Brain microvascular endothelial cell (primary cell): ENCODE measurements at places on chromosomes 16 and 17.

DNA sequence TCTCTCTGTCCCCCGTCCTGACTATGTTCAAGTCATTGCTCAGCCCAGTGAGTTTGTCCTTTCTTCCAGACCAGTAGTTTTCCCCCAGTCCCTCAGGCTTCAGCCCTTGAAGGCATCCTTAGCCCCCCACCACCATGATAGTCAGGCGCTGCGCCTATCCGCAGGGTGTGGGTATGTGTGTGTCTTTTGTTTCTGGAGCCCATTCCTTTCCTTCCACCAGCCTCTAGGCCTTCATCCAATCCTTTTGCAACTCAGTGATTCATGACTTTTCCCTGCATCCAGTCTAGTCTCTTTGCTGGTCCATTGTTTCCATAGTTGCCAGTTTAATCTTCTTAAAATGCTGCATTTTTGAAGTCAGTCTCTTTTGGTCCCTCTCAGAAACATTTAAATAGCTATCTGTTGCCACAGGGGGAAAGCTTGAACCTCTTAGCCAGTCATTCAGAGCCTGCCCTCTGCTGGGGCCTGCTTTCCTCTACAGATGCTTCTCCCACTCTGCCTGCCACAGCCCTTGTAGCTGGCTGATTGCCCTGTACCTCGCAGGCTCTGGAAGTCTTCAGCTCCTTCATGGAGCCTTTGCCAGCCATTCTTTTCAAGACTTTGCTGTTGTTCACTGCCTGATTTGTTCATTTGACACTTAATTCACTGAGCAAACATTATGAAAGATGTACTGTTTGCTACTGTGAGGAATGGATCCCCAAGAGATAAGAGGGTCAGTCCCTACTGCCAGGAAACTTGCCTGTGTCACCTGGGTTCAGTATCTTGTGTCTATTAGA lies 55.9 kb upstream of the ADCY7 start:
- peak; percentile 80 for DNase-seq

- DNase-seq, result no peak
Observed at GRCh38 chr17:35491417-35491816, 42.9 kb upstream of the SLFN13 start.

GRCh38 chr17:41772586-41773189 lies 13.8 kb downstream of the JUP start:
- DNase-seq, result no peak

DNA sequence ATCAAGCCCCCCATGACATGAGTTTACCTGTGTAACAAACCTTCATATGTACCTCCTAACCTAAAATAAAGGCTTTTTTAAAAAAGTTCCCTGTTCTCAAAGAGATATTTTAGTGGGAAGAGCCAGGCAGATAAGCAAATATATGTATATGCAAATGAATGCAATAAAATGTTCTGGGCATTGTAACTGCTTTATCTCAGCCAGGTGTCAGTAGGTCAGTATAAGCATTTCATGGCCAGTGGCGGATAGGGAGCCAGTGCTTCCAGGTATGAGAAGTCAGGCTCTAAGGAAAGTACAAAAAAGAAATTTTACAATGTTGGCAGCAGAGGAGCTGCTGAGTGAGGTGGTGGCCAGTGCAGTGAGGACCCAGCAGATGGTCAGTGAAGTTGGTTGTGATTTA lies 53.9 kb downstream of the TNRC6C start:
- DNase-seq, result no peak

- DNase-seq, result no peak
Observed at GRCh38 chr16:307691-308312, 24.8 kb downstream of the PDIA2 start.

DNA sequence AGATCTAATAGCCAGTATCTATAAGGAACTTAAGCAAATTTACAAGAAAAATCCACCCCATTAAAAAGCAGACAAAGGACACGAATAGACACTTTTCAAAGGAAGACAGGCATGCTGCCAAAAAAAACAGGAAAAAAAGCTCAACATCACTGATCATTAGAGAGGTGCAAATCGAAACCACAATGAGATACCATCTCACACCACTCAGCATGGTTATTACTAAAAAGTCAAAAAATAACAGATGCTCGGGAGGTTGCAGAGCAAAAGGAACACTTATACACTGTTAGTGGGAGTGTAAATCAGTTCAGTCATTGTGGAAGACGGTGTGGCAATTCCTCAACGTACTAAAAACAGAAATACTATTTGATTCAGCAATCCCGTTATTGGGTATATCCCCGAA lies 9.6 kb downstream of the STX8 start:
- no peak for DNase-seq

DNA sequence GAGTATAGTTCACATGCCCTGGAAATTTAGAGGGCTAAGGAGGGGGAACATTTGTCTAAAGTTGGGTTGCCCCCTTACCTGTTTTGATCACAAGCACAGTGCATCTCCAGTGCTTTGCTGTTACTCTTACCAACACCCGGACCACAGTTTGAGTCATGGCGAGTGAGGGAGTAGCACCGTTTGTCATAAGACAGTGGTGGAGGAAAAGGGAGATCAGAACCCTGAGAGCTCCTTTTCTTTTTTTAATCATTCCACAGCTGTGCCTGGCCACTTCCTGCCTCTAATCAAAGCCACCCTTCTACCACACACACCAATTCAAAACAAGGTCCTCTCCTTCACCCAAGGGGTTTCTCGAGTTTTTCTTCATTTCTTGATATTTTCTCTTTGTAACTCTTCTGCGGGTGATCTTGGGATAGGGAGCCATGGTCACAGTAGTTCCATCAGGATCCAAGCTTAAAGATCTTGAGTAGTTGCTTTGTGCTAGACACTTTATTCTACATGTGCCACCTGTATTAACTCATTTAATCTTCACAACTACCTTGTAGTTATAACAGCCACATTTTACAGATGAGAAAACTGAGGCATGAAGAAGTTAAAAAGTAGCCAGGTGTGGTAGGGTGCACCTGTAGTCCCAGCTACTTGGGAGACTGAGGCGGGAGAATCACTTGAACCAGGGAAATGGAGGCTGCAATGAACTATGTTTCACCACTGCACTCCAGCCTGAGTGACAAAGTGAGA lies 5.0 kb upstream of the MYL4 start:
- peak; percentile 34 for DNase-seq

GRCh38 chr17:59785091-59785799 lies 77.8 kb downstream of the VMP1 start:
- DNase-seq, result no peak

DNA sequence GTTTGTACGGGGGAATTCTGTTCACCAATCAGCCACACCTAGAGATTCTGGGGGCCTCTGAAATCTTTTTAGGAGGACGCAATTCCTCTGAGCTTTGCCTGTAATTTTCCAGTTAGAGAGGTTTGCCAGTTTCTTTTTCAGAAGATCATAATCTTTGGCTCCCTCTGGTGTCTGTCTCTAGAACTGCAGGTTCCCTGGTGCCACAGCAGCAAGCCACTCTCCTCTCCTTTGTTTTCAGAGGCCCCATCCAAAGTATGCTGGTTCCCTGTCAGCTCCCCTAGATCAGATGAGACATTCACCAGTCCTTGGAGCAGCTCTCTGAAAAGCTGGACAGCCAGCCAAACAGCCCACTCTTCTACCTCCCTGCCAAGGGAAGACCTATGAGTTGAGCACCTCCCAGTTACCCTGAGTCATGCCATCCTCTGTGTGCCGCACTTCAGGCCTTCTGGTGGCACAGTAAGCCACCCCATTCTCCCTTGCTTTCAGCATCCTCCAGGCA lies 36.1 kb downstream of the RNF112 start:
- peak; percentile 75 for DNase-seq

DNA sequence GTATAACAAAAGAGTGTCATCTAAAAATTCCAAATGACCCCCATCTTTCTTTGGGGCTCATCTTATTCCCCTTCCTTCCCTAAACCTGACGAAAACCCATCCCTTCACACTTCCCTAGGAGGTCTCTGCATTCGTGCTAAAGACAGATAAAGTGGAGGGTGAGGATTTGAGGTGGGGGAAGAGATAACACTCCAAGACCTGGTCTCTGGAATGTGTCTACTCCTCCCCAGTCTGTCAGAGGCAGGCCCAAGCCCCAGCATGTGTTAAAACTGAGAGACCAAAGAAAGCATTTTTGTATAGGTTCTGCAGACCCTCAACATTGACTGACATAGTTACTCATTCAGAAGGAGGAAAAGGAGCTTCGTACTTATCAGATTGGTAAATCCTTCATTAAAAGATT lies 11.0 kb upstream of the LHX1 start:
- no peak for DNase-seq

DNA sequence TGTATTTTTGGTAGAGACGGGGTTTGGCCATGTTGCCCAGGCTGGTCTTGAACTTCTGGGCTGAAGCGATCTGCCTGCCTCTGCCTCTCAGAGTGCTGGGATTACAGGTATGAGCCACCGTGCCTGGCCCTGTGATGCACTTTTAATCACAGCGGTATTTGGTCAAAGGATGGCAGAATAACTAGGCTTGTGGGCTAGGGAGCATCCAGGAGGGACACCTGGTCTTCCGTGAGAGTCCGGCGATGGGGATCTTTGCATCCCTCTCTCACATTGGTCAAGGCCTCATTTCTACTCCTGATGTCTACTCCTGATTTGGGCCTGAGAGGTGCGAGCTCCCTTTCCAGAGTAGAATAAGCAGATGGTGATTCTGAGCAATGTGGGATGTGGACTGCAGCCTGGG lies 257.9 kb upstream of the CACNG5 start:
- DNase-seq, result no peak

GRCh38 chr17:5536866-5537650 lies 47.3 kb downstream of the NLRP1 start:
- no peak for DNase-seq

GRCh38 chr17:42852351-42852750 lies 1.4 kb downstream of the AOC3 start:
- DNase-seq, result no peak

- DNase-seq, result no peak
Observed at GRCh38 chr16:424623-425081, 797 bp upstream of the RAB11FIP3 start.
